Activated T-helper 17 cell treated with anti-CD3 and anti-CD28 coated beads, Interleukin-2, amount 50 U/mL, for 72 hours (primary cell): ENCODE measurements at places on chromosomes 4 and X. TPM values are rescaled to one million over a fixed set of nuclear protein-coding genes. Genes with fewer than 3 reads are reported as not detected.

Gene GRIA2
- not detected for total RNA-seq

Gene HSFX1
- 0.50 TPM for total RNA-seq

Gene HTN3
- total RNA-seq, result not detected

Gene UGT2B17
- total RNA-seq, result not detected

Gene RAPGEF2
- total RNA-seq, result 25.1 TPM

Gene TMEM144
- 0.32 TPM for total RNA-seq

Gene TRIM2
- total RNA-seq, result 1.0 TPM

Gene NUDT10
- total RNA-seq, result 0.58 TPM

Gene MCUB
- 62.4 TPM for total RNA-seq

Gene BEND2
- not detected for total RNA-seq

Gene ITM2A
- 97.8 TPM for total RNA-seq

Gene ETDA
- total RNA-seq, result not detected

Gene SHISA3
- not detected for total RNA-seq

Gene MAPK10
- total RNA-seq, result 0.87 TPM

Gene DCAF12L2
- total RNA-seq, result not detected

Gene CCNG2
- 130 TPM for total RNA-seq

Gene PNMA5
- total RNA-seq, result 0.17 TPM

Gene HMX1
- not detected for total RNA-seq
